Activated CD8-positive, alpha-beta memory T cell treated with anti-CD3 and anti-CD28 coated beads, Interleukin-2, amount 50 U/mL, for 48 hours (primary cell): ENCODE measurements at places on chromosomes 4 and X.

GRCh38 chrX:39848243-39848642 is 249.5 kb downstream of the BCOR start:
- no peak for DNase-seq

DNA sequence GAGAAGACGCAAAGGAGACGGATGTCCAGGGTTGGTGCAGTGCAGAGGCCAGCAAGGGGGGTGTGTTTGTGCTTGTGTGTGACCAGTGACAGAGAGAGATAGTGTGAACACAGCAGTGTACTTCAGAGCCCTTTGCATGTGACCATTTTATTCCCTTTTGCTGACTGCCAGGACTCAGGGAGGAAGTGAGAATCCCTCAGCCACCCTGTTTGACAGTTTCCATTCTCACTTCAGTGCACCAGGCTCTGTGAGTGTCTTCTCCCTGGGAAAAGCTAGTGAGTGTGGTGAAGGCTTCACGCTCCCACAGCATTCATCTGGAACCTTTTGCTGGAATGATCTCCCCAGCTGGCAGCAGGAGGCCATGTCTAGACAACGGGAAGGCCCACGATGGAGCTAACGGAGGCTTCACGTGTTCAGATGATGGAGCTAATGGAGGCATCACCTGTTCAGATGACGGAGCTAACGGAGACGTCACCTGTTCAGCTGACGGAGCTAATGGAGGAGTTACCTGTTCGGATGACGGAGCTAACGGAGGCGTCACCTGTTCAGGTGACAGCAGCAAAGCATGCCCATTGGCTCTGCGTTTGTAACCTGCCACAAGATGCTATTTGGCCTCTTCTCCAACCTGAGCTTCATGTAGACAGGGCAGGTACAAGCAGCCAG is 195.4 kb downstream of the AFAP1 start:
- no peak for DNase-seq

DNA sequence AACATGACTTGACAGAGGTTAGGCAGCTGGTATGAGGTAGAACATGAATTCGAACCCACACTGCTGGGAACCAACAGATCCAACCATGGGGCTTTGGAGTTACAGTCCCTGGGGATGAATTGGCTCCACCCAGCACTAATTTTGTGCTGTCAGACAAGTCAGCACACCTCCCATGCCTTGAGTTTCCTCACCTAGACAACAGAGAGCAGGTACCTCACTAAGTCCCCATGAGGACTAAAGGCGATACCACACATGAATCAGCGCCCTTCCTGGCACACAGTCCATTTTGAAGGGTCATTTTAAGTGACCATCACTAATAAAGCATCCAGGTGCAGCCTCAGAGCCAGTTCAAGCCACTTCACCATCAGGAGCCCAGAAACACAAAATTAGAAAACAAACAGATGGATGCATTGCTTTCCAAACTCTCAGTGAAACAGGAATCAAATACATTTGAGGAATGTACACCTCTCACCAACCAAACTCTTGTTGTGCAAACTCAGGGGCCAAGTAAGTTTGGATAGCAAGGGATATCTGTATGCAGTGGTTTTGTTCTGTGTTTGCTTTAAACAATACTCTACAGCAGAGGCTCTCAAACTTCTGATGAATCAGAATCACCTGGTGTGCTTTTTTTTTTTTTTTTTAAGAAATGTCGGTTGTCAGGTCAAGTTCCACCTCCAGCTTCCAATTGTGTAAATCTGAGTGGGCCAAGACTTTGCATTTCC is 10.1 kb downstream of the IDS start:
- no peak for DNase-seq

DNA sequence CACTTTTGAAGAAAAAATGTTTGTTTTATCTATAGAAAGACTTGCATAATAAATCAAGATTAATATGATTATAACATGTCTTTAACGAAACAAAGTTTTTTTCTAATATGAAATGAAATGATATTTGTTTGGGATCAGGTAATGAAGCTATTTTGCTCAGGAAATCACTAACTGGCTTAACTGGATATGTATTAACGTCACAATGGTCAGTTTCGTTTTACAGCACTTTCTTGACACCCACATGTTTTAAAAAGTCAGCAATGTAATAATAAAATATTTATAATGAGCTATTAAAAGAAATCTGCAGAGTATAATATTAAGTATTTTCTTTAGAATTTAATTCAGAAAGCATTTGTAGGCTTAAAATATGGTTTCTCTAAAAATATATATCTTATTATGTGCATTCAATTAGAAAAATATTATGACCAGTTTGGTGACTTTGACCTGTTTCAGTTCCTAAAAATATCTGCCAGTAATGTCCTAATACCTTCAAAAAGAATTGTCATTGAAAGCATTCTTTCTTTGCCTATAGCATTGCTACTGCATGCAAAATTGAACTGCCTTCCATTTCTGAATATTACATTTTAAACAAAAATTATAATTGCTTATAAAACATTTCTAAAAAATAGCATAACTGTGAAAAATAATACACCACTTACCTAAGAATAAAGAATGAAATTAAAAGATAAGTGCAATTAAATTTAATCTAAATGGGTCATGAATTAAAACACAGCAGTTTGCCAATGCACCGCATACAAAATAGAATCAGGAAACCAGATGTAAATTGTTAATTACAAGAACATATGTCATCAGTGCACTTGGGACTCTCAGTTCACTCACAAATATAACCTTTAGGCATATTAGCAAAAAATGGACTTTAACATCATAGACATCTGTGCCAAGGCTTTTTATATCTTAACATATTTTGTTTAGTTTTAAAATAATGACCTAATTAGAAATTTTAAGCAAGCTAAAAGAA is 31.6 kb downstream of the TIGD2 start:
- DNase-seq, result no peak

- DNase-seq, result no peak
These were observed 32.2 kb upstream of the TXLNG start for GRCh38 chrX:16754019-16754418.

GRCh38 chr4:143339497-143339896 is 2.8 kb downstream of the GAB1 start:
- no peak for DNase-seq

DNA sequence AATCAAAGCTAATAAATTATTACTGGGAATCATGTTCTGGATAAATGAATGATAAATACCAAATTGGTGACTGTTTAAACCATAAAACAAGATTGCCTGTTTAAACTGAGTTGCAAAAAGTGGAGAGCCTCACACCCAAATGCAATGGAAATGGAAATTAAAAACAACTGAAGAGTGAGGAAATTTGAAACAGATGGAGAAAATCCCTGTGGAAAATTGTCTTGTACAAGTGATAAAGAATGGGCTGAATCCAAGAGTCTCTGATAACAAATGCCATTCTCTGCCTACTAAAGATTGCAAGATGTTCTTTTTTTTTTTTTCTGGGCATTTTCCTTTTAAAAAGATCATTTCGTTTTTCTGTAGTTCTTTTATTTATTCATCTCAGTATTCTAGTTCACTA is 426.3 kb downstream of the NLGN4X start:
- DNase-seq, result no peak

DNA sequence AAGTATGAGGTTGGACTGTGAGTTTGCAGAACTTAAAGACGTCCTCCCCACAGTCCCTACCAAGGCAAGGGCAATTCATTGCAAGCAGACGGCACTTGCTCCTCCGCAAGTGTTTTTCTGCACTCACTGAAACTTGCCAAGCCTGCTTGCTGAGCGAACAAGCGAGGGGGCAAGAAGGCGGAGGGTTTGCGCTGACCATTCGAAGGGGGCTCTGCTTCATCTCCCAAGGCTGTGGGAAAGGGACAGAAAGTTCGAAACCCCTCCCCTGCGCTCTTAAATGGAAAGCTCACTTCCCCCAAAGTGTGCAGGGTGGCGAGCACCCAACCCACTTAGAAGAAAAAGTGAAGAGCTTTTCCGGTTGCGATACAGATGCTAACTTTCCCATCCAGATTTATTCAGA is 1.4 kb downstream of the MID1 start:
- no peak for DNase-seq

- no peak for DNase-seq
These were observed 764.5 kb upstream of the TENM3 start for GRCh38 chr4:181478656-181479055.

GRCh38 chr4:87949961-87950360 is 25.6 kb upstream of the SPP1 start:
- DNase-seq, result no peak

DNA sequence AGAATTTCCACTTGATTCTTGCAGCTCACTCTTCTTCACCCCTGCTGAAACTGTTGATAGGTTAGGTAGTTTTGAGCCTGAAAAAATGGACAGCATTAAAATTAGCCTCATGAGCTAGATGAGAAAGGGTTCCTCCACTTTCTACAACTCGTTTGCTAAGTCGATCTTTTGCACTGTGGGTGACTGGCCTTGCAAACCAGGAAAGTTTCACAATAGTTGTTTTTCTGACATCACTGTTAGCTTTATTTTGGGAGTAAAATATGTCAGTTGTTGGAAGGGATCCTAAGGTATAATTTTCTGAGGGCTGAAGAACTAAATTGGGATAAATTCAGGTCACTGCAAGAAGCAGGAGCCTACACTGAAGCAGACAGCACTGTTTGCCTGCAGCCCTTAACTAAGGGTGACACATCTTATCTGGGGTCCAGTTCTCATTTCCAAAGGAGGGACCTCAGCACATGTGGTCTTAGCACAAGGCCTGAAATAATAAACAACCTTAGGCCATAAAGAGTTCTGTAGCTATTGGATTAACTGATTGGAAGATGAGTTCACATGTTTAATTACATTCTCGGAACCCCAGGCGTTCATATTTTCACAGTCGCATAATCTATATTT is 29.1 kb downstream of the ANAPC4 start:
- no peak for DNase-seq

- no peak for DNase-seq
These were observed 252.4 kb upstream of the CPEB2 start for GRCh38 chr4:14749910-14750309.

GRCh38 chr4:6194458-6195195 is 5.7 kb downstream of the JAKMIP1 start:
- no peak for DNase-seq

GRCh38 chrX:134886002-134886596 is 104.7 kb upstream of the SMIM10 start:
- no peak for DNase-seq

GRCh38 chr4:102537269-102537668 is 36.1 kb downstream of the NFKB1 start:
- DNase-seq, result no peak

DNA sequence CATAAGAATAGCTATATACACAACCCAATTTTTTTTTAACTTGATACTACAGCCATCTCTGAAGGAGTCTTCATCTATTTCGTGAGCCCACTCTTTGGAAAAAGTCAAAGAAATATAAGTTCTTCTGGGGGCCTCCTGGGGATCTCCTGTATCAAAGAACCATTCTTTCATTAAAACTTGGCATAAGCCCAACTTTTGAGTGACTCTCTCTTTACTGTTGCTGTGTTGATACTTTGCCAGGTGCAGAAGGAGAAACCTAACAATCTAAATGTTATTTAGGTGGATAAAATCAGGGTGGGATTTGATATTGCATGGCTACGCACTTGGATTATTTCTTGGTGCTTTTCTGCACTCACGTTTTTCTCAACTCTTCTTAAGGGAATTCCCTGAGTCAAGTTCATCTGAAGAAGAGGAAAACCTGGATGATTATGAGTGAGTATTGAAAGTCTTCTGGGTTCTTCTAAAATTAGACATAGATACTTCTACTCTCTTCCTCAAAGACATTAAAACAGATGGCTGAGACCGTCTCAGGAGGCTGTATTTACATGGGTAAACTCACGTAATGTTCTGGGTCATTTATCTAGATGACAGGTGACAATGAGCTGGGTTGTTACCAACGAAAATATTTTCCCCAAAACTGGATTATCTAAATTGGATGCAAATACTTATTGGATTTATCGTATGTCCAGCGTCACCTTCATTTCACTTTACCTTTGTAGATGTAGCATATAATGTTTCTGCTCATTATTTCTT is 25.2 kb downstream of the BMX start:
- no peak for DNase-seq

- peak; percentile 50 for DNase-seq
These were observed 8.7 kb downstream of the GUCY2F start for GRCh38 chrX:109472939-109473735.
